ENCODE measurements at places on chromosomes 1 and 21.
A peak's percentile ranks its signal among the peaks of the same experiment; 100 is the strongest.

DNA sequence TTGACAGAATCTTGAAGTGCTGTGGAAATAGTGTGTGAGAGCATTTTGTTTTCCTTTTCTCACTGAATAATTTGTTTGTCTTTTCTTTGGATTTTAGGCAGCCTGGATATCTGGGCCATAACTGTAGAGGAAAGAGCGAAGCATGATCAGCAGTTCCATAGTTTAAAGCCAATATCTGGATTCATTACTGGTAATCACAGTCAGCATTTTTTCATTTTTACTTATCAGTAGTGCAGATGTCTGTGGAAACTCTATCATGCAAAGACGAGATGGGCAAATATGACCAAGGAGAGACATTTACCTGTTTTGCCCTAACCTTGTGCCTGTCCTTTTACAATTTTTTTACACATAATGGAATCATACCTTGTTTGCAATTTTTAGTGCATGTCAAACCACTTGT, 78.8 kb downstream of the ITSN1 start:
- no peak for DNase-seq

GRCh38 chr1:40736085-40736531, 44.6 kb downstream of the NFYC start:
- no peak for DNase-seq

DNA sequence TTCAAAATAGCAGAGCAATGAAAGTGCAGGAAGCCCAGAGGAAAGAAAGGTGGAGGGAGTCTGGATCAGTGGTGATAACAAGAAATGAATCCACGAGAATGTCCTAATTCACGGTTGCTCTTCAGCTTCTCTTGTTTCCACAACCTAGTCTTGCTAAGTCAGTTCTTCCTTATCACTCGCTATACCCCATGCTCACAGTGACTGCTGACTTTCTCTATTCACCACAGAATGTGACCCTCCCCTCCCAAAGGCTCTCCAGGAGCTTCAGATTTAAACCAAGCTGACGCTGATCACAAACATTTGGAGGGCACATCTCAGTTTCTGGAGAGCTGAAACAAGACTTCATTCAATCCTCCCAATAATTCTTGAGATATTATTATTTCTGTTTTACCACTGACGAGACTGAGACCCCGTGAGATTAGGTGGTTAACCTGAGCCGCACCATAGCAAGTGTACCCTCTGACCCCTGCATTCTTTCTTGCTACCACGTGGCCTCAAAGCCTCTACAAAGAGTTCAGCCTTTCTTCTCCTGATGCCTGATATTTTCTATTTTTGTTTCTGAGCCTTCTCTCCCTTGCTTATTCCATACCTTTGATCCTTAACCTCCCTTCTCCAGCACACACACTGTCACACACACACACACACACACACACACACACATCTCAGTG, 10.7 kb upstream of the CCN1 start:
- DNase-seq: no peak

- no peak for DNase-seq
Observed at GRCh38 chr1:211735208-211736170, 60.1 kb upstream of the NEK2 start.

DNA sequence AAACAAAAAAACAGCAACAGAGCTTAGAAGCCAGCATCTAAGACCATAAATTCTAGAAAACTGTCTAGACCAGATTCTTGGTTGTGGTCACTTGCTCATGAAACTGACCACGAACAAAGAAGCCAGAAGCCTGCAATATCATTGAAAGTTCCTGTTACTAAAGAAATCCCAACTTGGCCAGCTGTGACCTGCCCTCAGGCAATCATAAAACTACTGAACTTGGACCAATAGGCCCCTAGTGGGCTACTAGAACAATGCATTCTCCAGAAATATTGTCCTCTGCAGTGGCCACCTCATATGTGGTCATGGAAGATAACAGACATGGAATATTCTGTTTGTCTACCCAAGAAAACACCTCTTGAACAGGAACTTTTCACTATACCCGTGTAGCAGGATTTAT, 87.7 kb downstream of the SPATA17 start:
- no peak for DNase-seq

- no peak for DNase-seq
Observed at GRCh38 chr1:208204779-208205178, 39.4 kb downstream of the PLXNA2 start.

DNA sequence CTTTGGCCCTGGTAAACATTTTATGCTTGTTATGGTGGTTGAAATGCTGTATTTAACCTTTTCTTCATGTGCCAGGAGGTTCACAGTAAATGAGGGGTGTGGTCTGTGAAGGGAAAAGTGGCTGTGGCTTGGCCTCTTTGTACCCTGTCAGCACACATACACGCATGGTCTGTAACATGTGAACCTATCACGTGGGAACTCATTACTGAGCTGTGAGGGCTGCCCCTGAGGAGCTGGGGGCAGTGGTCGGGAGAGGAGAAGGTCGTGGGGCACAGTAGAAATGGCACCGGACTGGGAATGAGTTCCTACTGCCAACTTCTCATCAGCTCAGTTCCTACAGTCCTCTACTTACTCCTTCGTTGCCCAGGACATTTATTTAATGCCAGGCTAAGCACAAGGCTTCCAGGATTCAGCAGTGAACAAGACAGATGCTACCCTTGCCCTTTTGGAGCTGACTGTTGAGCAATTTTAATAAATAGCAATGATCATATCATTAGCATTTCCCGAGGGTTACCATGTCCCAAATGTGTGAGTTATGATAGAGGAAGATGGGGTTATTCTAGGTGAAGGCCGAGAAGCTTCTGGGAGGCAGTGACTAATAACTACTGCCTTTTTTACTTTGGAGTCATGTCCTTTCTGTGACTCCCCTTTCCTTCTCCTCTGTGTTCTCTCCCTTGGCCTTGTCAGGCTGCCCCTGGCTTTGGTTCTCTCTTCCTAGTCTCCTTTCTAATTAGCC, 38.8 kb downstream of the DDR2 start:
- no peak for DNase-seq

GRCh38 chr1:171877701-171878100, 36.4 kb downstream of the DNM3 start:
- no peak for DNase-seq

DNA sequence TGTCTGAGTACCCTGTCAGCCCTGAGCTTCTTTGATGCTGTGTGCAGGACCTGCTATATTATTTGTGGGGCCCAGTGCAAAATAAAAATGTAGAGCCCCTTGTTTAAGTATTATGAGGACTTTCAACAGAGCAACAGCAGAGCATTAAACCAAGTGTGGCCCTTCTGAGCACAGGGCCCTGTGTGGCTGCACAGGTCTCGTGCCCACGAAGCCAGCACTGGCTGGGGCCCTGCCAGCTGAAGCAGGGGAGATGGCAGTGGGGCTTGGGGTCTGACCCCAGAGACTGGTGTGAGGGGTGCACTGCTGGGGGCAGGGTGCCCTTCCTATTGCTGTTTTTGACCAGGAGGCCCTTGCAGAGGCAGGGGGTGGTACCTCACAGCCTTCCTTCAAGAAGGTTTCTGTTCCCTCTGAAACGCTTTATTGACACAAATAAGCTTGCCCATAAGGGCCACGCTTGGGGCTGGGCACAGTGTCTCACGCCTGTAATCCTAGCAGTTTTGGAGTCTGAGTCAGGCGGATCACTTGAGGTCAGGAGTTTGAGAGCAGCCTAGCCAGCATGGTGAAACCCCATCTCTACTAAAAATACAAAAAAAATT, 2.2 kb upstream of the SEMA4A start:
- DNase-seq: no peak

DNA sequence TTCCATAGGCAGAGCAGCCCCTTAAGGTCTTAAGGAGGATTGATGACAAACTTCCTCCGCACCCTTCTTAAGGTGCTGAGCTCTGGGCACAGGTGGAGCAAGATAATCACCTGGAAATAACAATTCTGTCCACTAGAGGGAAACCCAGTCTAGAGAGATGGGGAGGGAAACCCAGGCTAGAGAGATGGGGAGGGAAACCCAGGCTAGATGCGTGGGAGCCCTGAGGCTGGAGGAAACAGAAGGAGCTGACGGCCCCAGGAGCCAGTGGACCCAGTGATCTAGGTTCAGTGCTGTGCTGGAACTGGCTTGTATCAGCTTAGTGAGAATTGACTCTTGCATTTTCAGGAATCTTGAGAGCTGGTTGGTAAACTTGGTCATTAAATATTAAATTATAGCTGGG, 17.8 kb upstream of the MYCL start:
- no peak for DNase-seq

DNA sequence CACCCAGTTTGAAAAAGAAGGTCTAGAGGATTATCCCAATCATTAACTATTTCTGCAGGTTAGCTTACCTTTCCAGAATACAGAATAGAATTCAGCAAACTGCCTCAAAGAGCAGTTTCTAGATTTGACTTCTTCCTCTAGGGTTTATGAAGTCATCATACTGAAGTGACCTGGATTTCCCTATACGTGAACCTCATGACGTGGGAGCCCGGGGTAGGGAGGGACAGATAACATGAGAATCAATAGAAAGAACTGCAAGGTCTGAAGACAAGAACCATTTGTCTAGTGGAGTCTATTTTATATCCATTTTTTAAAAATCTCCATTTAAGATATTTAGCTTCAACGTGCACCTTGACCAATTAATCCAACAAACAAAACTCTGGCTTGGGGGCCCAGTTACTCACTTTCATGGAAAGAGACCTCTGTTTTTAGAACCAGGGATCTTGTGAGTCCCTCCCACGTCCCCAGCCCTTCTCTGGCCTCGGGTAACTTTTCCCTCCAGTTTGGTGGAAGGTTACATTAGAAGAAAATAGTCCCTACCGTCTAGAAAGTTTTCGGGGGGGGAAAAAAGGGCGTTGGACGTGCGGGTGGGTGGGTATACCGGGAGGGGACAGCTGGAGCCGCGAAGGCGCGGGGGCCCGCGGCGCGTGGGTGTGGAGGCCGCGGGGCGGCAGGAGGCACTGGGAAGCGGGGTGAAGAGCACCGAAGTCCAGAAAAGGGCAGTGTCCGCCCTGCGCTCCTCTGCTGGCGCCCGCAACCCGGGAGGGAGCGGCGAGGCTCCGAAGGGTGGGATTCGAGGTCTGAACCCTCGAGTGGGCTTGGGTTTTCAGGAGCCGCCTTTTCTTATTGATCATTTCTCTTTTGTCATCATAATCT, 13.8 kb upstream of the POGZ start:
- DNase-seq: peak; percentile 76

GRCh38 chr1:101438359-101438758, 201.5 kb downstream of the S1PR1 start:
- DNase-seq: no peak

DNA sequence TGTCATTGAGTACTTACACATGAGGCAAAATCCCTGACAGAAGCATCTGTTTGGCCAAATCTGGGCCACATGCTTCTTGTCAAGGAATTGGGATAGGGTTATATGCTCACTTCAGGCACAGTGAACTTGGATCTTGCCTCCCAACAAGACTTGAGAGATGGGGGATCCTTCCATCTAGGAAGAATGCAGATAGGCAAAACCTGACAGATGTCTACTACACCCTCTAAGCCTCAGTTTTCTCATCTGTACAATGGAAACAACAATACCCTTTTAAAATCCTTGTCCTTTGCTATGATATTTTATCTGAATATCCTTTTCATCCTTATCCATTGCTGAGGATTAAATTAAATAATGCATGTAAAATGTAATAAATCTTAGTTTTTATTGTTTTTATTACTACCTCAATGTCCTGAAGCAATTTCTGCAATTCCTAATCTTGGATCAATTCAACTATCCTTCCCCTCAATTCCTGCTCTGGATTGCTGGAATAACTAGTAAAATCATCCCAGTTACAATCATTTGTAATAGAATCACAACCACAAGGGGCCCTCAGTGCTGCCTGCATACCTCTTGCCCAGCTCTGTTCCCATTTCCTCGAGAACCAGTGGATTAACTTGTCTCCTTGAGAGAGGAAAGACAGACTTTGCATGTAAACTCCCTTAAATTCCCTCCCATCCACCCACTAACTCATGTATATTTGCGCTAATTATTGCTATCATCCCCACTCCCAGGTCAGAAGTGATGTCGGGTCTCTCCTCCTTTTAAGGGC, 8.1 kb upstream of the XPR1 start:
- DNase-seq: no peak

GRCh38 chr1:153728305-153729066, 636 bp downstream of the INTS3 start:
- DNase-seq: no peak

DNA sequence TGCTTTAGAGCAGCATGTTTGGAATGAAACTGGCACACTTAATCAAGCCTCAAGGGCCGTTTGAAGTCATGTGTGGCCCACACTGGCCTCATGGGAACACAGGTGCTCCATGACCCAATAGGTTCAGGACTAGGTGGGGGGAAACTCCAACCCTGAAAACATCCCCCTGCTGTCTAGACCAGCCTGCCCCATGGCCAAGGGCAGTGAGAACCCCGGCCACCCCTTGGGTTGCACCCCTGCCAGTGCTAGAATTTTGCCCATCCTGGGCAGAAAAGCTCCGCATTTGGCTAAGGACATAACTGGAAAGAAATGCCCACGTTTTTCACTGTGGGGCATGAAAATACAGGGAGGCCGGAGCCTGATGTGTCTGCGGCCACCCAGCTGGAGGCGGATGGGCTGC, 6.1 kb upstream of the PTGER3 start:
- no peak for DNase-seq

GRCh38 chr21:14687268-14687625, 141.1 kb upstream of the SAMSN1 start:
- no peak for DNase-seq

- no peak for DNase-seq
Observed at GRCh38 chr1:217230412-217230811, 400.5 kb downstream of the GPATCH2 start.

- no peak for DNase-seq
Observed at GRCh38 chr1:42206164-42206563, 41.6 kb upstream of the GUCA2A start.

DNA sequence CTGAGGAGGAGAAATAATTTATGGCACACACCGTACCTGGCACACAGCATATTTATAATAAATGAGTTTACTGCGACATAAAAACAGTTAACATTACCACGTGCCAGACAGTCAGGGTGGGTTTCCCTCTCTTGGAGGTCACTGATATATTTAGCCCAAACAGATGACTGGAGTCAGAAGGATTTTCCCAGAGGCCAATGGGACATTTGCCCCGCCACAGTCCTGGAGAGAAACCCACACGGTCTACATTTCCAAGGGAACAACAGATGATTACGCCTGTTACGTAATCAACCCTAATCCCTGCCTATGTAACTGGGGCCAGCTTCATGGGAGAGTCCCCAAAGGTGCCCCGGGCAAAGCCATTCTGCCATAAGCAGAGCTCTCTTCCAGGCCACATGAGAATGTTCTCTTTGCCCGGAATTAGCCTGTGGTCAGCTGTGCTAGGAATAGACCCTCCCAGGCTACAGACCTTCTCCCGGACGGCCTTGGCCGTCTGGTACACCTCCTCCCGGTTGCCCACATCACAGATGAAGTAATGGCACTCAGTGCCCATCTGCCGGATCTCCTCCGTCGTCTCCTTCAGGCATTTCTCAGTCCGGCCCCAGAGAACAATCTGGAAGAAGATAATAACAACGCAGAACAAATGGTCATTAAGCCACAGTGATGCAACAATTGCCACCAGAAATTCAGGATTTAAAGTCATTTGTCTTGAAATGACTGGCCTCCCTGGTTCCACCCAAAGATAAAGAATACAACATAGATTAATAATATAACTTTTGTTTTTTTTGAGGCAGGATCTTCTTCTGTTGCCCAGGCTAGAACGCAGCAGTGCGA, 37.7 kb downstream of the DHRS3 start:
- no peak for DNase-seq

GRCh38 chr1:194279975-194280374, 1093.6 kb upstream of the B3GALT2 start:
- no peak for DNase-seq

Data from cardiac septum (tissue), 1 donor.